ENCODE measurements at places on chromosomes 2 and 18.

DNA sequence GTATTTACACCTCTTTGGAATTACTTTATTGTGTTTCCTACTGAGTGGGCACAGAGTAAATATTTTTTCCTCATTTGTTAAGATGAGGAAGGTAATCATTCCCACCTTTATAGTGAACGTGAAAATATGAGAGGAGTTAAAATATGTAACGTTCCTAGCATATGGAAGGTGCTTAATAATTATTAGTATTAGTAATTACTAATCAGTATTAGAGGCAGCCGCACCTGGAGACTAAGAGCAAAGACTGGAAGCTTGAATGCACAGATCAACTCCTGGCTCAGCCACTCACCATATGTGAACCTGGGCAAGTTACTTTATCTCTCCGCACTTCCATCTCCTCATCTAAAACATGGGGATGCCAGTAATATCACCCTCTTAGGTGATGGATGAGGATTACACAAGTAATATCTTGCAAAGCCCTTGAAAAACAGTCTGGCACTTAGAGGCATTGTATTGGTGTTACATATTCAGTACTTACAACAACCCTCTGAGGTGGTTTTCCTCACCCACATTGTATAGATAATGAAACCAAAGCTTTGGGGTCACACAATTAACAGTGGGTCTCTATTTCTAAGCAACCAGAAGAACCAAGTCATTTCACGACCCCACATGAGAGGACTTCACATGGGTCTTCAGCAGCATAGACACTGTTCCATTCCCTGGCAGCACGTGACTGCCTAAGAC lies 100.3 kb upstream of the KCTD1 start:
- DNase-seq, result no peak

DNA sequence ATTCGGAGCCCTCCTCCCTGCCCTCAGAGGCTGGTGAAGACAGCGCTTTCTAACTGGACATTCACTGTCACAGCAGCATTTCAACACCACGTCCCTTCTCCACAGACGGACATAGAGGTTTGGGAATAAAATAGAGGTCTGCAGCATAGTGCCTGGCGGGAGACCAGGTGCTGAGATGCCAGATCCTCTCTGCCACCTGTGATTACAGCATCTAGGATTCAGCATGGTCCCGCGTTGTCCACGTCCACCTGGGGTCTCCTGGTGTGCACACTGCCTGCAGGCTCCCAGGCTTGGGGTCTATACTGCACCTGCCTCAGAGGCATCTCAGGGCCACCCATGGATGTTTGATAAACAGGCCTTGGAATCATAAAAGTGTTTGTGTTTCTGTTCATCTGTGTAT lies 175.5 kb downstream of the TMEM18 start:
- no peak for DNase-seq

GRCh38 chr18:58370038-58370580 lies 258.8 kb downstream of the ALPK2 start:
- no peak for DNase-seq

GRCh38 chr18:13934676-13935075 lies 19.3 kb upstream of the MC2R start:
- DNase-seq, result no peak

DNA sequence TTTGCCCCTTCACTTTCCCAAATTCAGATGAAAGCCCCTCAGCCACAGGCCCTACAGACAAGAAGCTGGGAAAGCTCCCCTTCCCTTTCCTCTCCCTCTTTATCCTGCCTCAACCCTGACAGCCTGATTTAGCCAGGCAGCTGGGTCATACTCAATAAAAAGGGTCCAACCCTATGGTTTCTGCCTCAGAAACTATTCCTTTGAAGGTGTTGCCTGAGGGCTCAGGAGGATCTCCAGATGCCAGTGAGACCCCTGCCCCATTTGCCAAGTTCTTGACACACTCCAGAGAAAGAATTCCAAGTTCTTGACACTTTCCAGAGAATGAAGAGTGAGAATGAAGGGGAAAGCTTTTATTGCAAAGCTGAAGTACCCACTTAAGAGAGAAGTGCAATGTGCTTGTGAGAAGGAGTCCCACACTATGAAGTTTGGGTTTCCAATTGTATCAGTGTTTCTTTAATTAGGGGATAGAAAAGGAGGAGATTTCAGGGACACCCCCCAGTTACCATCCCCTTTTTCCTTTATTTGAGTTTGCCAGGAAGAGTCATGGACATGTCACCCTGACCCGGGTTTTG lies 576.2 kb downstream of the METTL4 start:
- DNase-seq, result no peak

DNA sequence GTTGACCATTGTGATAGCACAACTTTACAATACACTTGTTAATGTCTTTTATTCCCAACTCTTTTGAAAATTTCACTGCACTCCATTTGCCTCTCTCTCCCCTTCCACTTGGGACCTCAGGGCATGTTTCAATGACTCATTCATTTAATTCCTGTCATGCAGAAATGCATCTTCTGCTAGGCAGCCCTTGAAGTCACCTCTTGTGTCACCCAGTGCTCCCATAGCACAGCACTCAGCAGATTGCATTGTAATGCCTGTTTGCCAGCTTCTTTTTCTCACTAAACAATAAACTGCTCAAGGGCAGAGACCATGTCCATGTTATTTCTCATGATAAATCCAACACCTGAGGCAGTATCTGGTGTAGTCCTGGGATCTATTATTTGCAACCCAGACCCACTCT lies 85.9 kb upstream of the ACSL3 start:
- DNase-seq, result no peak

GRCh38 chr2:156322051-156322685 lies 10.4 kb downstream of the NR4A2 start:
- no peak for DNase-seq

DNA sequence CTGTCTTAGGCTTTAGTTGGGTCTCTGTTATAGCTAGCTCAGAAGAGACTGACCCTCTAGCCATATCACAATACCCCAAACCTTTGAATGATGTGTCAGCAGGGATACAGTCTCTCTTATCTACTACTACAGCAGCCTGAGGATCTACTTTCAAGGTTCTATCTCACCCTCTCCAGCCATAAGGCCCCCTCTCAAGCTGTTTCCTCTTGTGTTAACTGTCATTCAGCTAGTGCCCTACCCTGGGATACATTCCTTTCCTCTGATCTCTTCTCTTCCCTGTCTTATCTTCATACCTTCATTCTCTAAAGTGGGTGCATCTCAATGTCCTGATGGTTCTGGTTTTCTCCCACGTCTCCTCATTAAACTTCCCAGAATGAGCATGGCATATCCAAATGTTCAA lies 434.7 kb downstream of the NRXN1 start:
- no peak for DNase-seq

DNA sequence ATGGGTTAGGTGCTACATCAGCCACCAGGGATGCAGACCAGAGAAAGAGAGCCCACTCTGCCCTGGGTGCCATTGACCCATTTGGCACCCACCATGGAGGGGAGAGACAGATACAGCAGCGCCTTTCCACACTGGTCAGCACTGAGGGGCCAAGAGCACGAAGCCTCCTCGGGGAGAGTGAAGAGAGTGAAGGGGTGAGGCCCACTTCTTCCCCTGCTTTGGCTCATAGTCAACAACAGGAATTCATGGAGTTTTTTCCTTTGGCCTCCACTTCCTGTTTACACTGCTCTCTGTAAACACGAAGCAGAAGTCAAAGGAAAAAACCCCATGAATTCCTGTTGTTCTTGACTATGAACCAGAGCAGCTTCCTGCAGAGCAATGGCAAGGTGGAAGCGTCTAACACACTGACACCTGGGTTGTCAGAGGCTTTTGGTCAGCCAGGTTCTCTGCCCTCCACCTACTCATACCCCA lies 80.0 kb downstream of the CCDC93 start:
- no peak for DNase-seq

GRCh38 chr2:70796262-70796661 lies 5.8 kb upstream of the FIGLA start:
- DNase-seq, result no peak

GRCh38 chr2:195482010-195482409 lies 175.0 kb upstream of the SLC39A10 start:
- no peak for DNase-seq

DNA sequence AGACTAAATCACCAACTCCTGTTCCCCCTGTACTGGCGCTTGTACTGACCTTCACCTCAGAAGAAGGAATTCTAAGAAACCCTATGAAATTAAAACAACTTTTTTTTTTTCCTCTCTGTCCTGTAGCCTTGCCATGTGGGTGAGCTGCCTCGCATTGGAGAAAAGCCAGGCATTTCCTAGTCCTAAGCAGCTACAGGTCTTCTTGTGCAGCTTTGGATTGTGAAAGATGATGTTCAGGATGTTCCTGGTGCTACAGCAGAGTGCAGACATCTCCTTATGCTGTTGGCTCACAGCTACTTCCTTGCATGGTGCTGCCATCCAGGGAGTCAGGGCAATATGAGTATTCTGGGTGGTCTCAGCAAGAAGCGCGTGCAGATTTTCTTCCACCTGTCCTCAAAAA lies 11.9 kb downstream of the PIK3C3 start:
- no peak for DNase-seq

GRCh38 chr2:127641846-127642507 lies 4.0 kb upstream of the GPR17 start:
- DNase-seq, result no peak

All from activated CD4-positive, alpha-beta T cell treated with anti-CD3 and anti-CD28 coated beads, Interleukin-2, amount 50 U/mL, for 16 hours (primary cell).